ENCODE measurements at places on chromosomes 11 and 22.
A peak's percentile ranks its signal among the peaks of the same experiment; 100 is the strongest.

- no peak for DNase-seq
Measured at GRCh38 chr22:38285018-38285417, 12.2 kb upstream of the TMEM184B start.

DNA sequence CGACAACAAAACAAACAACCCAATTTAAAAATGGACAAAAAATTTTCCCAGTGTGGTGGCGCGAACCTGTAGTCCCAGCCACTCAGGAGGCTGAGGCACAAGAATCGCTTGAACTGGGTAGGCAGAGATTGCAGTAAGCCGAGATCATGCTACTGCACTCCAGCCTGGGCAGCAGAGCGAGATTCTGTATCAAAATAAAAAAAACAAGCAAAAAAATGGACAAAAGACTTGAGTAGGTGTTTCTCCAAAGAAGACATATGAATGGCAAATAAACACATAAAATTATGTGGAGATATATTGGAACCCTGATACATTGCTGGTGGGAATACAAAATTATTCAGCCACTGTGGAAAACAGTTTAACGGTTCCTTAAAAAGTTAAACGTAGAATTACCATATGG is 27.4 kb upstream of the MAPK1 start:
- no peak for DNase-seq

- DNase-seq = peak; percentile 5
Measured at GRCh38 chr22:32226326-32227104, 21.6 kb upstream of the RFPL2 start.

DNA sequence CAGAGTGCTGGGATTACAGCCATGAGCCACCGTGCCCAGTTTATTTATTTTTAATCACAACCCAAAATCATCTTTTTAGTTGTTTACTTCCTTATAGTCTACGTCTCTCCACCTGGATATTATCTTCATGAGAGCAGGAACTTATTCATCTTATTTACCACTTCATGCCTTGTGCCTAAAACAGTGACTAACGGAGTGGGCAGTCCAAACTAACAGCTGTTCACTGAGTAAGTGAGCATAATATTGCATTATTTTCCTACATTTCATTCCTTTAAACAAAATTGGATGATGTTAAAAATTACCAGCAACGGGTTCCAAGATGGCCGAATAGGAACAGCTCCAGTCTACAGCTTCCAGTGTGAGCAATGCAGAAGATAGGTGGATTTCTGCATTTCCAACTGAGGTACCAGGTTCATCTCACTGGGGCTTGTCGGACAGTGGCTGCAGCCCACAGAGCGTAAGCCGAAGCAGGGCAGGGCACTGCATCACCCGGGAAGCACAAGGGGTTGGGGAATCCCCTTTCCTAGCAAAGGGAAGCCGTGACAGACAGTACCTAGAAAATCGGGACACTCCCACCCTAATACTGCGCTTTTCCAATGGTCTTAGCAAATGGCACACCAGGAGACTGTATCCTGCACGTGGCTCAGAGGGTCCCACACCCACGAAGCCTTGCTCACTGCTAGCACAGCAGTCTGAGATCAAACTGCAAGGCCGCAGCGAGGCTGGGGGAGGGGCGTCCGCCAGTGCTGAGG is 14.1 kb downstream of the TMEM123 start:
- no peak for DNase-seq

GRCh38 chr22:26660961-26661578 is 3.7 kb downstream of the MIAT start:
- DNase-seq = no peak

- peak; percentile 80 for DNase-seq
Measured at GRCh38 chr11:117180661-117181585, 2.4 kb downstream of the SIDT2 start.

GRCh38 chr11:61713464-61713863 is 33.3 kb downstream of the DAGLA start:
- DNase-seq = no peak

- DNase-seq = no peak
Measured at GRCh38 chr11:130674686-130675308, 226.4 kb downstream of the ADAMTS15 start.

- peak; percentile 38 for DNase-seq
Measured at GRCh38 chr11:47406896-47407745, 1.3 kb upstream of the SLC39A13 start.

- no peak for DNase-seq
Measured at GRCh38 chr11:8031248-8032115, 44.3 kb downstream of the EIF3F start.

- no peak for DNase-seq
Measured at GRCh38 chr11:134554861-134555260, 142.8 kb upstream of the B3GAT1 start.

GRCh38 chr22:28674121-28674563 is 5.5 kb downstream of the TTC28 start:
- DNase-seq = peak; percentile 93

DNA sequence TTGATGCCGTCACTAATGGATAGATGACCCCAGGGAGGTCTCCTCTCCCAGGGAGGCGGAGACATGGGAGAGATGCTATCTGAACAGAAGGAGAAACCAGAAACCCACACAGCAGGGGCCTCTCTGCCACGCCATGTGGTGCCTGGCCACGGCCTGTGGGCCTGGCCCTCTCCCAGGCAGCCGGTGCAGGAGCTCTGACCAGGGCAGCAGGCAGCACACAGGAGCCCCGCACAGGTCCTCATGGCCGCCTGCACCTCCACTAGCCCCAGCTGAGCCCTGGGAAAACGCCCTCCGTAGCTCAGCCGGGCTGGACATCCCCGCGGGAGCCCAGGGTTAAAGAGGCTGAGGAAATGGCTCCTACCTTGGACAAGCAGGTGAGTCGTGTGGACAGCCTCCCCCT is 19.8 kb downstream of the IGSF9B start:
- DNase-seq = no peak

GRCh38 chr11:94923004-94923334 is 50.4 kb downstream of the CWC15 start:
- no peak for DNase-seq

Data from MV-4-11 (cell line).